Activated T-cell treated with anti-CD3 and anti-CD28 coated beads for 4 hours (primary cell): ENCODE measurements at places on chromosomes 12 and 14.

DNA sequence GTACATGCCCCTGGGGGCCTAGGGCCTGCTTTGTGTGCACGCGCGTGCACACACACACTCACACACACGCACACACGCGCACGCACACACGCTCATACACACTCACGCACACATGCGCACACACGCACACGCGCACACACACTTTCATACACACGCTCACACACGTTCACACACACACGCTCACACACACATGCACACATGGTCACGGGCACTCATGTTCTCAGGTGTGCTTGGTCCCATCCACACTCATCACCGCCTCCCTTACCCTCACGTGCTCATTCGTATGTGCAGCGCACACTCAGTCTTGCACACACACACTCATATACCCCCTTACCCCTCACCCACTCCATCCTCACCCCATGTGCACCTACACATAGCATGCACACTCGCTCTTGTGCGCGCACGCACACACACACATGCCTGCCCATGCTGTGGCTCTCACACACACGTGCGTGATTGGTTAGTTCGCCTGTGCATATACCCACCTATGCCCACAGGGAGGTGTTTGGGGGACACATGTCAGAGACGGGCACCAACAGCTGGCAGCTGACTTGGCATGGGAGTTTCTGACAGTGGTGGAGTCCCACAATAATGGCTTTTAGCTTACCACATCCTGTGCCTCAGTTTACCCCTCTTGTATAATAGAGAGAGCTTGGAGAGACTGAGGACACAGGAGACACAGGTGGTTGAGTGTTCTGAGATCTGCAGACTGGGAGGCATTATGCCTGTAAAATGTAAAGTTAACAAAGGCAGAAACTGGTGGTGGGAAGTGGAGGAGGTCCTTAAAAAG, 28.7 kb downstream of the TSPAN9 start:
- no peak for DNase-seq

DNA sequence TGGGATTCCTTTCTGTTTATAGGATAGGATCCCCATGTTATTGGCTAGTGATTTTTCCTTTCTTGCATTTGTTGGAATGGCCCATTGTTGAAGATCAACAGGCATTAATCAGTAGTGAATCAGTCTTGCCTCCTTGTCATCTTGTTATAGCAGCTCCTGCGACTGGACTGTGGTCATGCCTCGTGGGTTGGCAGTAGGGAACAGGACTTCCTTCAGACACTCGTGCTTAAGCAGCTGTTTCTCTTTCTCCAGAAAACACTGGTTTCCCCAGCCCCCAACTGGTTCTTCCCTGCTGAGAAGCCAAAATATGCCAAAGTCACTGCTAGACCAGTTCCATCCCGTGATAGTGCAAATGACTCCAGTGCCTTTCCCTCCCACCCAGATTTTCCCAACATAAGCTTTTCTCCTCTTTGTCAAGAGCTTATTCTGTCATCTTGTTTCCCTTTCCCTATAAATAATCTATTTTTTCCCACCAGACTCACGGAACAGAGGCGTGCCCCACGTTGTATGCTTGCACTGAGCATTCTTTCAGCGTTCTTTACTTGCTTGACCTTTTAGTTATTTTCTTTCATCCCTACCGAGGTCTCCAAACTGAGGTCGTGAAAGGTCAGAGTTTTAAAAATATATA, 83.5 kb downstream of the SAMD4A start:
- no peak for DNase-seq

GRCh38 chr14:92362781-92363235, 39.8 kb downstream of the SLC24A4 start:
- DNase-seq: no peak

GRCh38 chr12:104457746-104458693, 1.3 kb downstream of the CHST11 start:
- peak; percentile 41 for DNase-seq

DNA sequence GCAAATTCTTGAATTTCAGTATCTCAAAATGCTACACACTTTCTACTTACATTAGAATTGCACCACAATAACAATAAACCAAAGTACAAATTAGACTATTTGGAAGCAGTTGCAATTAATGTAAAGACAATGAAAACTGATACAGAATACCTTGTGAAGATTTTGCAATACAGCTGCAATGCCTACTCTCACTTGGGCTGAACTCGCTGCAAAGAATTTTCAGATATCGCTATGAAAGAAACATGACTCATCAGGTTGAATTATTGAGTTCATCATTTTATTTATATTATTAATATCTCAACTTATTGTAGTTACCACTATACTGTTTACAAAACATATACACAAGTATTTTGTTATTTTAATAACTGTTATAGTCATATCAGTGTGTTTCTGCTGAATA, 108.0 kb upstream of the TMTC2 start:
- no peak for DNase-seq

GRCh38 chr12:88763536-88764100, 183.3 kb upstream of the KITLG start:
- no peak for DNase-seq

DNA sequence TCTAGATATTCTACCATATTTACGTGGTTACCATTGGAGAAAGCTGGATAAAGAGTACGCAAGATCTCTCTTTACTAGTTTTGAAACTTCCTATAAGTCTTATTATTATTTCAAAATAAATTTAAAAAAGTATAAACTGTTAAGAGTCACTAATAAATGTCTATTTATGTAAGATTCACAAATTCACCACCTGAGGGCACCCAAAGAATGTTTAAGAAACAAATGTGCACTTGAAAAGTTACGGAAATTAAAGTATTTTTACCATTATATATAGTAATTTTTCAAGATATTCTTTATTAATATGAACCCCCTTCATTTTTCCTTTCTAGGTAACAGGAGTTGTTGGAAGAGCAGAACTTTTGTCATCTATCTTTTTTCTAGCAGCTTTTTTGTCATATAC, 11.9 kb downstream of the TMTC3 start:
- DNase-seq: no peak

DNA sequence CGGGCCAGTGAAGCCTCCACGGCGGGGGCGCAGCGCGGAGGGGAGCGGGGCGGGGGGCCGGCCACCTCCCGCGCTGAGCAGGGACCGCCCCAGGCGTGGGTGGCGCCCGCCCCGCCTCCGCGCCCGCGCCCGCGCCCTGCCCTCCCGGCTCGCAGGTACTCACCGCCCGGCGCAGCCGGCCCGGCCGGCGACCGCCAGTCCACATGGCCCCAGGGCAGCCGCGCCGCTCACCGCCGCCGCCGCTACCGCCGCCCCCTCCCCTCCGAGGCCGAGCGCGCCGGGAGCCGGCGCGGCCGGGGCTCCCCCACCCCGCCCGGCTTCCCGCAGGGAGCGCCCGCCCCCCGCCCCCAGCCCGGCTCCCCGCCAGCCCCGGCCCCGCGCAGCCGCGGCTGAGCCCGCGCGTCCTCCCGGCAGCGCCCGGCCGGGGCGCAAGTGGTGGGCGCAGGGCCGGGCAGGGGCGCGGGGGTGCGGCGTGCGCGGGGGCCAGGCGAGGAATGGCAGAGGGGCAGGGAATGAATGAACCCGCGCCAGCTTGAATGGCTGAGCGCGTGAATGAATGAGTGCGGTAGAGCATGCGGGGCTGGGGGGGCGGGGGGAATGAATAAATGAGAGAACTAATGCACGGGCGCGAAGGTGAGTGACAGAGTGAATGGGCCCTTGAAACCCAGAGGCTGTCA, at the start of gene BEGAIN:
Gene BEGAIN (minus strand): TSS at position 332 of the 677 bp plus-strand sequence. CDS start 127 bp downstream, at position 205.
- peak; percentile 27 for DNase-seq

- no peak for DNase-seq
These were observed 15.7 kb upstream of the MAX start for GRCh38 chr14:65117769-65118745.

- DNase-seq: no peak
These were observed 1445.8 kb upstream of the FLRT2 start for GRCh38 chr14:84084056-84084630.

- DNase-seq: no peak
These were observed 1048.5 kb downstream of the SLC6A15 start for GRCh38 chr12:83864054-83864453.

- no peak for DNase-seq
These were observed 309.5 kb downstream of the ATXN7L3B start for GRCh38 chr12:74847169-74847568.

DNA sequence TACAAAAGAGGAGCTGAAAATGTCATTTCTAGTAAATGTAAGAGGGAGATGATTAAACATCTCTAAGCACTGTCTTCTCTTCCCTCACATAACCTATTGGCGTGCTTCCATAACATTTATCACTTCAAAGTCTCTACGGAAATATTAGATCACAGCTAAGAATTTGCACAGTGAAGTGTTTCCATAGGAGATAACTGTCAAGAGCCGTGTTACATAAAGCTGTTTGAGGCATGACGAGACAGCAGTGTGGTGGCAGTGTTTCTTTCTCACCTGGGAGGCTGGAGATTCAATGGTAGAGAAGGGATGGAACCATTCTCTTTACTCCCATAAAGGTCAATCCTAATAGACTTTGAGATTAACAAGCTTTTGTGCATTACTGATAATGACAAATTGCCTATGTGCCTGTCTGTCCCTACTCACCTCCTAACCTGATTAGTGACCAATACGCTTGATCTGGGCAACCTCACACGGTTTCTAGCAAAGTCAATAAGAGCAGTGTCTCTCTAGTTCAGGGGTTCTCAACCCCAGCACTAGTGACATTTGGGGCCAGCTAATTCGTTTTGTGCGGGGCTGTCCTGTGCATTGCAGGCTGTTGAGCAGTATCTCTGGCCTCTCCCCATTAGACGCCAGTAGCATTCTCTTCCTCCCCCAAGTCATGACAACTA, 35.3 kb downstream of the FBXW8 start:
- no peak for DNase-seq

DNA sequence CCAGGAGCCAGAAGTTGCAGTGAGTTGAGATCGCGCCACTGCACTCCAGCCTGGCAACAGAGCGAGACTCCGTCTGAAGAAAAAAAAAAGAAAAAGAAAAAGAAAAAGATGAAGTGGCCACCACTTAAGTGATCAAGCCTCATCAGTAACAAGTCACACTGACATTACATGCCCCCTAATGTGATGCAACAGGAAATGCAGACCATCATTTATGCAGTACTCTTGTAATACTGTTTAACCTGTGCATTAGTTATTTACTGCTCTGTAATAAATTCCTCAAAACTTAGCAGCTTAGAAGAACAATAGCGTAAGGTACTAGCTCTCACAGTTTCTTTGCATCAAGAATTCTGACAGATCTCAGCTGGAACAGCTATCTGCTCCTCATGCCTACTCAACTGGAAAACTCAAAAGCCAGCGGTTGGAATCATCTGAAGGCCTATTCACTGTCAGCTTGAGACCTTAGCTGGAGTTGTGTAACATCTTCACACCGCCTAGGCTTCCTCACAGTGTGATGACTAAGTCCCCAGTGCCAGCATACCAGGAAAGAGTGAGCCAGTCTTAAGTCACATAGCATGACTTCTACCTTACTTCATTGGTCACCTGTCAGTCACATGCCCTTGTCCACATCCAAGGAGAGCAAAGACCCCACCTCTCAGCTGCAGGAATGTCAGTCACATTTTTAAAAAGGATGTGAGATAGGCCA, 31.5 kb downstream of the EPS8 start:
- DNase-seq: no peak

GRCh38 chr12:26471560-26471959, 276.2 kb downstream of the SSPN start:
- no peak for DNase-seq

GRCh38 chr12:105864901-105865300, 273.9 kb downstream of the NUAK1 start:
- no peak for DNase-seq

DNA sequence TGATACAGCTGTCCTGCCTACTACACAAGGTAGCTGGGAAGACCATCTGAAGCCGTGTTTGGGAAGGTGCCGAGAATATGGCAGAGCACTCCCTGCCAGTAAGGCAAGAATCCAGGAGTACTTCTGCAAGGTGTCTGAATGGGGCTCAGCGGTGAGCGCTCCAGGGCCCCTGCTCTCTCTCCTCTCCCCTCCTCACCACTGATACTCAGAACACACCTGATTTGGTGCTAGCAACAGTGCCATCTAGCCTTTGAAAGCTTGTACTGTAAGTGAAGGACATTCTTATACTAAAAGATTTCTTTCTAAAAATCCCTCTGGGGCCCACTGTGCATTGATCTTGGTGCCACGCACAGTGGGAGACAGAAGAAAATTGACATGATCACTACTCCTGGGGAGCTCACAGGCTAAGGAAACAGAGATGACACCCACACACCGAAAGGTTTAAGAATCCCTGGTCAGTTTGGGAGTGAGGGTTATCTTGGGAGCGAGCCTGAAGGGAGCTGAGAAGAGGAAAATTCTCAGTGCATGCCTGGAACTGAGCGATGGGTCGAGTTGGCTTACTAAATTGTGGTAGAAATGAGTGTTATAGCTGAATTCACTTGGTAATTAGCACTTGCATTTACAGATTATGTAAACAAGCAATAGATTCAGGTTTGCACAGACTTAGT, 216.9 kb downstream of the NTF3 start:
- DNase-seq: no peak

DNA sequence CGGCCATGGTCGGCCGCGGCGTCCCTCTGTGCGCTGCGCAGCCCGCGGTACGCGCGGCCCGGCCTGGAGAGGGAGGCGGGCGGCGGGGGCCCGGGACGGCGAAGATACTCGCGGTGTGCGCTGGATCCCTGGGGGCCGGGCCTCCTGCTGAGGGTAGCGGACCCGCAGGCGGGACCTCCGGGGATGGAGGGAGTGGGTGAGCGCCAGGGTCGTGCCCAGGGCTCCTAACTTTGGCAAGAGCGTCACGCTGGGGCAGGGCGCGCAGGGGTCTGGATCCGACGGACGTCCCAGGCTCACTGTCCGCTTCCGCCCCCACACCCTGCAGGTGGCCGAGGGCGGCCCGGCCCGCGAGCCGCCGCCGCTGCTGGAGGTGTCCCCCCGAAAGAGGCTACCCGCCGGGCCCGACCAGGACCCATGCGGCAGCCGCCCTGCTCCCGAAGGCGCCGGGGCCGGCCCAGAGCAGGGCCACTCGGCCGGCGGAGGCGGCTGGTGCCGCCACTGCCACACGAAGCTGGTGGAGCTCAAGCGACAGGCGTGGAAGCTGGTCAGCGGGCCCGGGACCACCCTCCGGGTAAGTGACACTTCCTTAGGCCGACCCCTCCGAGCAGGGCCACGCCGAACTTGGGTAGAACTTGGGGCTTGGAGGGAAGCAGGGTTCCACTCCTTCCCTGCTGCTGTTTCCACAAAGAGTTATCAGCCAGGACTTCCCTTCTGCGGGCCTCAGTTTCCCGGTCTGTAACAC, 502 bp downstream of the KIF26A start:
- DNase-seq: no peak
